ENCODE measurements at places on chromosomes 2 and 18. TPM values are rescaled to one million over a fixed set of nuclear protein-coding genes. Genes with fewer than 3 reads are reported as not detected.

Gene CD302
- total RNA-seq = 3.9 TPM

Gene NFE2L2
- 58.7 TPM for total RNA-seq

Gene SUCLG1
- 79.4 TPM for total RNA-seq

DNA sequence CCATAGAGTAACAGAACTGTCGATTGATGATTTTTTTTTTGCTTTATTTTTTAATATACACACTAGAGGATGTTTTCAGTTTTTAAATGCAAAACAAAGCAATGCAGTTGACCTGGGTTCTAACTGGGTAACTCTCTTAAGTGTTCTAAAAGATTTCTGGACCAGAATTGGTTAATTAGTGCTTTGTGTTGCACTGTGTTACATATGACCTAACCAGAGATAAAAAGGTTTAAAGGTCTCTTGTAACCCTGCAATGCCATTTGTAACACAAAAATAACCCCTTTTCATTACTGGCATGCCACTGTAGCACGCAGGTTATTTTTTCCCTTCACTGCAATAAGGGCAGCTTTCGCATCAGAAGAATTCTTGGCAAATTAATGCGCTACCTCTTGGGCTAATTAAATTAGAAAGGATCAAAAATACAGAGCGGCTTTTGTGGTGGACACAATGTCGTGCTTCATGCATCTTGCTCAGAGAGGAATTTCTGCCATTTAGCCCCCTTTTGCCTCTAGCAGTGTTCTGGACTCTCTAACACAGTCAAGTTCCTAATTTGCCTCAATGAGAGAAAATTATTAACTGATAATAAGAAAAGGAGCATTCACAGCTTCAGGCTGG is 250.8 kb upstream of the ZEB2 start:
- DNase-seq = no peak

DNA sequence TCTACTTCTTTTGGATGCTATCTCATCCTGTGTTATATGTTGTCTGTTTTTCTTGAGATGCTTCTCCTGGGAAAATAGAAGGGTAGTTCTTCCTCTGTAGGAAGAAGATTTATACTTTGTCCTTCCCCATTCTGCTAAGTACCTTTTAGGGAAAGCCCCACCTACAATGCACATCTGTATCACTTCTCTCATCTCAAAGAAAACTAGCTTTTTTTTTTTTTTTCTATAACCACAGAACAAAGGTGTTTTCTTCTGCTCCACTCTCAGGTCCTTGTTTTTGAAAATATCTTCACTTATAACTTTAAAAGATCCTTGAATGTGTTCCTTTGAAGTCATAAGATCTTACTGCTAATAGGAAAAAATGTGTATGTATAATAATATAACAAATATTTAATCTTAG is 30.8 kb downstream of the CCDC150 start:
- no peak for DNase-seq

DNA sequence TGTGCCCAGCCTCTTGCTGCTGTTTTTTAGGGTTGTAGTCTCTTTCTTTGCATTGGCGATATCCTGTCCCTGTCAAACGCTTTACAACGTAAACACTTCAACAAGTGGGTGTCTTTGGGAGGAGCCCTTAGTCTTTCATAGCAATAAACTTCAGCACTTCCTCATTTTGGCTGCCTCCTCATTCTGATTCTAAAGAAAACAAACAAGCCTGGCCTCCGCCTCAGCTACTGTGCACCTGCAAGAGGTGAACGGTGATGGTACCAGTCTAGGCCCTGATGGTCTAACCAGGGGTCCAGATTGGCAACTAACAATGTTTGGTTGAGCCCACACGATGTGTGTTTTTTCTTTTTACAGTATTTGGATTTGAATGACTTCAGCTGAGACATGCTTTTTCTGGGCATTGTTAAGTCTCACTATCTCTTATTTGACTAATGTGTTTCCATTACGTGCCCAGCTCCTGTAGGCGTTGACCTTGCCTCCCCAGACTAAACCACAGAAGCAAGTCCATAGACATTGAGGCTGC is 53.2 kb upstream of the CUL3 start:
- no peak for DNase-seq

Gene FAM237A
- total RNA-seq = not detected

DNA sequence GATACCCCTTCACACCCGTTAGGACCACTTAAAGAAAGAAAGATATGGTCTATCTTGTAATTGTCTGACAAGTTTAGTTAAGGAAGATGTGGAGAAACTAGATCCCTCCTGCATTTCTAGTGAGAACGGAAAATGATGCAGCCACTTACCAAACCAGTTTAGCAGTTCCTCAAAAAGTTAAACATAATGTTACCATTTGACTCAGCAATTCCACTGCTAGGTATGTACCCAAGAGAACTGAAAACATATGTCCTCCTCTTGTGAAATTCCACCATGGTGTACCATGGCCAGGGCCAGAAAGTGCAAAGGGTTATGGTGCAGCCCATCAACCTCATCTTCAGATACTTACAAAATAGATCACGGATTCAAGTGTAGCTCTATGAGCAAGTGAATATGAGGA is 79.0 kb upstream of the ID2 start:
- no peak for DNase-seq

- DNase-seq = no peak
These were observed 17.2 kb downstream of the EIF4E2 start for GRCh38 chr2:232567721-232568120.

Gene REG1B
- total RNA-seq = not detected

DNA sequence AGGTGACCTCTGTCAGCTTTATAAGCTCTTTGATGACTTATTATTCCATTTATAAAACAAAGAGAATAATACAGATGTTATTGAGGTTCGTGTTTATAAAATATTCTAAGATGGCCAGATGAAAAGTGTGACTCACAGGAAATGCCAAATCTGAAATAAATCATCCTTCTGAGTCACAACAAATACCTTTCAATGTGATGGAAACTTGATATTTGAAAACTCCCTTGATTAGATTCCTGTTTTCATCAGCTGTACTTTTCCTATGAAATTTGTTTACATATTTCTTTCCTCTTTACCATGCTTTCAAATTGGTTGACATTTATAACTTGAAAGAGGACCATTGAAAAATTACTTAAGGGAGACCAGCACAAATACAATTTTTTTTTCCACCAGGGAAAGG is 30.6 kb upstream of the PPP1R1C start:
- DNase-seq = no peak

DNA sequence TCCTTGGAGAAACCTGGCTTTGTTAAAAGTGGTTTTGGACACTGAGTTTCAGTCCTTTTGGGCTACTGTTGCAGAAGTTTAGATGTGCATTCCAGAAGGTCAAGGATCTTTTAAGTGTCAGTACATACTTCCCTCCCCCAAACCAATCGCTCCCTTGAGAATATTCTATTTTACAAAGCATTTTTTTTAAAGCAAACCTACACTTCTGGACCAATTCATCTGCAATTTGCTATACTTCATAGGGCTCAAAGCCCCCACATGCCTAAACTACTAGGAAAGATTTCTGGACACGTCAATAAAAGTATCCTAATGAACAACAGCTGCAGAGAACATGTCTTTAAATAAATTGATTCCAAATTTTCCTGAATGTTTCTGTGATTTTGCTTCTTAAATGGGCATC is 157.6 kb downstream of the RDH14 start:
- DNase-seq = no peak

Gene CIB4
- total RNA-seq = not detected
